Inflammatory macrophage (primary cell): ENCODE measurements at places on chromosomes 1 and 21.
A peak's percentile ranks its signal among the peaks of the same experiment; 100 is the strongest.

DNA sequence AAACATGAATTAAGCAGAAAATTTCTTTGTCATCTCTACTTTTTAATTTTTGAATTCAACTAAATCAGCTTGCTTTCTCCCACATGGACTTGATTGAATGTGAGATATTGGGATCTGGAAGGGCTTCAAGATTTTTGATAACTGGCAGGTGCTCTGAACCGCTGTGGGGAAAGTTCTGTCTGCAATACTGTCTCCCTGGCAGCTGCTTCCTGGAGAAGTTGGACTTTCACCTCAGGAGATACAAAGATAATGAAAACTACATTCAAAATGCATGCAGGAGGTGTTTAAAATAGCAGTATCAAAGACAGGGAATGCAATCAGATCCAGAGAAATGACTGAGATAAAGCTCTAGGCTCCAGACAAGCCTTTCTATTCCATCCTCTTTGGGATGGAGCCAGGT is 338.3 kb downstream of the NEGR1 start:
- DNase-seq: no peak

DNA sequence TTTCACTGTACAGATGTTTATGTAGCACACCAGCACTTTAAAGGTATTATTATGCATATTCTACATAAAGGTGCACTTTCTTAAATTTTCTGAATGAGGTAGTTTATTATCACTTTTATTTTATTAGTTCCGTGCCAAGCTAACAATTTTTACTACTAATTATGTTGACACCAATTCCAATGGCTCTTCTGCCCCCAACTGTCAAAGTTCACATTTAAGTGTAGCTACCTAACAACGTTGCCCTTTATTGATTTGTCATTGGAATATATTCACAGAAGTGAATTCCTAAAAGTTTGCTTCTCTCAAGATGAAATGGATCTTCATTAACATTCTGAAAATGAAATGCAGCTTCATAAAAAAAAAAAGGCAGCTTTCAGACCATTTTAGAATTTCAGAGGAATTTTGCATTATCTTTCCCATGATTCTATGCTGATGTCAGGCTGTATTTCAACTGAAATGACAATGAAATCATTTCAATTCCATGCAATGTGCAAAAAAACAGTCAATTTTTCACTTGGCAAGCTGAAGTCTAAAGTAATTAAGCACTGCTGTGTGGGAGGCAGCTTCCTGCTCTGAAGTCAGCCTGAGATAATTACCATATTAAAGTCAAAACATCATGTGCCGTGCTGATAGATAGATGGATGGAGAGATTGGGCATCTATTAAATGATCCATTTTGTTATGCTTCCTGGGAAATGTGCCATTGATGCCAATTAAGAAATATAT is 229.2 kb downstream of the TTLL7 start:
- no peak for DNase-seq

DNA sequence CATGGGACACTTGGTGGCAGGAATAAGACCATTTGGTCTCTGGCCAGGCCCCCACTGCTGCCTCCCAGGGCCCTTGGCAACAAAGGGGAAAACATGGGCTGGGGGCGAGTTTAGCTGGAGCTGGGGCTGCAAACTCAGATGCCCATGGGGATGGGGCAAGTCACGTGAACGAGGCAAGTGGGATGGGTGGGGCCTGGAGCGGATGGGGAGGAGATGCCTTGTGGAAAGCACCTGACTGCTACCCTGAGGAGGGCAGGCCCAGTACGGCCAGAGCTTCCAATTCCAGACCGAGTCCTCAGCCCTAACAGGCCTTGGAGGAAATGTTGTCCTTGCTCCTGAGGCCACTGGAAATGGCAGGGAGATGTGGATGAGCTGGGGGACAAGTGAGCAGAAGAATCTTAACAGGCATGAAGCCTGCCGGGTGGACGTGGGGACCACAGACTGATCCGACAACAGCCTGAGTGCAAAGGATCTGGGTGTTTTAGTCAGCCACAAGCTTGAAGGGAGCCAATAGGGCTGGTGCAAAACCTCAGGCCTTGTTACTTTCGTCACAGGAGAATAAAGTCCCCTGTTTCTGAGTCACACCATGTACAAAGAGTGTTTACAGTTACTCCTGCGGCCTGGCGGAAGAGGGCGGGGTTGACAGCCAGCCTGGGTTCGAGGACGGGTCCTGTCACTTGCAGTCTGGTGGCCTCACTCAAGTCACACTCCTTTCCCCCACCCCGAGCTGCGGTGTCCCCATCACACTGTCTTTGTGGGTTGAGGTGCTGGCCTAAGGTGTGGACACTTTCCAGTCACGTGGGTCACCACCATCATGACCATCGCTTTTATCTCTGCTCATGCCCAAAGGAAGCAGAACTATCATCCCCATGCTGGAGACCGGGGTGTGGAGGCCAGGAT is 19.1 kb downstream of the RUNX3 start:
- DNase-seq: peak; percentile 49

DNA sequence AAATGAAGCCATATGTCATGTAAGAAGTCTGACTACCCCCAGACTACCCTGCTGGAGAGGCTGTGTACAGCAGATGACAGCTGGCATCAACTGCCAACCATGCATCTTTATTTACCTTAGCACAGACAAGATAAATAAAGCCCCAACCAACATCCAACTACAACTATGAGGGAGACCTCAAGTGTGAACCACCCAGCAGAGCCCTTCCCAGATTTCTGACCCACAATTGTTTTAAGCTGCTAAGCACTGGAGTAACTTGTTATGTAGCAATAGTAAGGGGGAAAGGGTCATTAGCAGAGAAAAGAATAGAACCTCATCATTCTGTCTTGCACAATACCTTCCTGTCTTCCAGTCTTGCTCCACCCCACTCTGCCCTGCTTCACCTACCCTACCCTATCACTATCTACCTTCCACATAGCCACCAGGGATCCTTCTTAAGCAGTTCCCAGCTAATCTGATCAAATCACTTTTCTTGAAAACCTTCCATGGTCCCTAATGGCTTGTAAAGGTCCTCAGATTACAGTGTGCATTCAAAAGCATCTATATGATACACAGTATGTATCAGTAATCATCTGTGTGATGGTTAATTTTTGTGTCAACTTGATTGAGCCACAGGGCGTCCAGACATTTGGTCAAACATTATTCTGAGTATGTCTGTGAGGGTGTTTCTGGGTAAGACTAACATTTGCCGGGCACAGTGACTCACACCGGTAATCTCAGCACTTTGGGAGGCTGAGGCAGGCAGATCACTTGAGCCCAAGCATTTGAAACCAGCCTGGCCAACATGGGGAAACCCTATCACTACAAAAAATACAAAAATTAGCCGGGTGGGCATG is 19.6 kb upstream of the RBM15 start:
- no peak for DNase-seq

DNA sequence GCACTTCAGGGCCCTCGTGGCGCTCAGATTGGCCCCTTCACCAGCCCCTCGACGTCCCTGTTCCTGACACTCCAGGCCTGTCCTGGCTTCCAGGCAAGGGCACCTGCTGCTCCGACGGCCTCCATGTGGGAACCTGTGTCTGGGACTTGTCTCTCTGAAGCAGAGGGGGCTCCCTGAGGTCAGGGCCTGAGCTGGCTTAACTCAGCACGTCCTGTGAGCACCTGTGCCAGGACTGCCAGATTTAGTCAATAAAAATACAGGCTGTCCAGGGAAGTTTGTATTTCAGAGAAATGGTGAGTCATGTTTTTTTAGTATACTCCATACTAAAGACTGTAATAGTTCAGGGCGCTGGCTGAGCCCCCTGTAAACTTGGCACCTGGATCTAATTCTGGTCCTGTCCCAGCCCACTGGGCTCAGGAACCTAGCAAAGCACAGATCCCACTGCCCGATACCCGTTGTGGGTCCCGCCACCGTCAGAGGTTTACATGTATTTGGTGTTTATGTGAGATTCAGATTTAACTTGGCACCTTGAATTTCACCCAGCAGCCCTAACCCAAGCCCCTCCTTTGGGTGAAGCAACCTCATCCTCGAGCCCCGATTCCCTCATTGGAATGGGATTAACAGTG is 109.9 kb upstream of the IFFO2 start:
- DNase-seq: no peak

DNA sequence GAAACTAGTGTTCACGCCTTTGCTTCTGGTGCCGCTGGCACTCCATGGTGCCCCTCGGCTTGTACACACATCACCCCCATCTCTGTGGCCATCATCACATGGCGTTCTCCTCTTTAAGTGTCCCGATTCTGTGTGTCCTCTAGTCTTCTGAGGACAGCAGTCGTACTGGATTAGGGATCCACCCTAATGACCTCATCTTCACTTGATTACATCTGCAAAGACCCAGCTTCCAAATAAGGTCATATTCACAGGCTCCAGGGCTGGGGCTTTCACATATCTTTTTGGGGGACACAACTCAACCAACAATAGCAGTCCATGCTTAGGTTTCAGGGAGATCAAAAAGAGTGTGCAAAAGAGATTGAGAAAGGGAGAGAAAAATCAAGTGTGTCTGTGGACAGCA is 64.9 kb downstream of the HLCS start:
- no peak for DNase-seq

DNA sequence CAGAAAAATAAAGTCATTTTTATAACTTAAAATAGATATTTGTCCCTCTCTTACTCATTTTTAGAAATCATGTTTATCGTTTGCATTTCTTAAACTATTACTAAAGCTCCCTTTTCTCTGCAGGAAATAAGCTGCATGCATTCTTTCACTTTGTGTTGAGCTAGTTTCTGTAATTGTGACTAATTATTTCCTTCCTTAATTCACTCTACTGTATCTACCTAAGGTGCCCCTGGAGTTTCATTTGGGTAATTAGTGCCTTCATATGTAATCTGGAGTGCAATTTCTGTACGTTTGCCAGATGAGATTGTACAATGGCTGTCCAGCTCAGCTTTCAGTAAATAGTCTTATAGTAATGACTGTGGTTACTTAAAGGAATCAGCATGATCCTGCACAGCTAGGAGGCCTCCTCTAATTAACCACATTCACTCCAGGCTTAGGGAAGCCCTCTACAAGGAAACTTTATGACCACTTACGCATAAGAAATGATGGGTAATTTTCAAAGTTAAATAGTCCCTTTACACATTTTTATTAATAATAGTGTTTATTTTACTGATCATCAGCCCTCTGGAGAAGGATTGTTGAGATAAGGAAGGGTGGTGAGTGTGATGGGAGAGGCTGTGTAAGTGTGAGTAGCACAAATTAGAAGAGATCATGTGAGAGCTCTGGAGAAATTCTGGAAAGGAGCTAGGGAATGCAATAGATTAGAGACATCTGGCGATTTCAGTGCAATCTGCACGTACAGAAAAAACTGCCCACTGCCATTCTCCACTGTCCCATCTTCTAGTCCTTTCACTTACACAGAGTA is 86.8 kb downstream of the LRRC8C start:
- DNase-seq: peak; percentile 59
